Glomerular endothelial cell (primary cell): ENCODE measurements at places on chromosomes 7 and 10. TPM values are rescaled to one million over a fixed set of nuclear protein-coding genes. Genes with fewer than 3 reads are reported as not detected.

DNA sequence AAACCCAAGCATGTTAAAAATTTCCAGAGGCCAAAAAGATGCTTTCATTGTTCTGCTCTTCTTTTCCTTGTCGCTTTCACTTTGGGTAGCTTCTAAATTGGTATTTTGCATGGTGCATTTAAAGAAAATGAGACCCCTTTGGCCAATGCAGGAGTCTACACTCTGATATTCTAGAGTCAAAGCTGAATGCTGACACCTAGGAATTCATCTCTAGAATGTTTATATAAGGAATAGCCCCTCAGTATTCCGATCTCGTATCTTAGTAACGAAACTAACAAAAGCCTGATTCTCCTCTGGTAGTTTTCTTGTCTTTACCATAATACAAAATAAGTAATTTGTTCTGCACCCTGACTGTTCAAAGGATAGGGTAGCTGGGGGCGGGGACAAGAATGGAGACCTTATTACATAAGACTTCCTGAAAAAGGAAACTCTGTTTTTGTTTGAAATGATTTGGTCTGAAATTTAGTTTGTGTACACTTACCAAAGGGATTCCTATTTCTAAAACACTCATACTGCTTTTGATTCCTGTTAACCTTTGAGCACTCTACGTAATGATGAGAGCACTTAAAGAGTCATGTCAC lies 17.1 kb downstream of the IKZF1 start:
- no peak for DNase-seq

GRCh38 chr10:46106410-46107255 lies 60.6 kb upstream of the MSMB start:
- no peak for DNase-seq

DNA sequence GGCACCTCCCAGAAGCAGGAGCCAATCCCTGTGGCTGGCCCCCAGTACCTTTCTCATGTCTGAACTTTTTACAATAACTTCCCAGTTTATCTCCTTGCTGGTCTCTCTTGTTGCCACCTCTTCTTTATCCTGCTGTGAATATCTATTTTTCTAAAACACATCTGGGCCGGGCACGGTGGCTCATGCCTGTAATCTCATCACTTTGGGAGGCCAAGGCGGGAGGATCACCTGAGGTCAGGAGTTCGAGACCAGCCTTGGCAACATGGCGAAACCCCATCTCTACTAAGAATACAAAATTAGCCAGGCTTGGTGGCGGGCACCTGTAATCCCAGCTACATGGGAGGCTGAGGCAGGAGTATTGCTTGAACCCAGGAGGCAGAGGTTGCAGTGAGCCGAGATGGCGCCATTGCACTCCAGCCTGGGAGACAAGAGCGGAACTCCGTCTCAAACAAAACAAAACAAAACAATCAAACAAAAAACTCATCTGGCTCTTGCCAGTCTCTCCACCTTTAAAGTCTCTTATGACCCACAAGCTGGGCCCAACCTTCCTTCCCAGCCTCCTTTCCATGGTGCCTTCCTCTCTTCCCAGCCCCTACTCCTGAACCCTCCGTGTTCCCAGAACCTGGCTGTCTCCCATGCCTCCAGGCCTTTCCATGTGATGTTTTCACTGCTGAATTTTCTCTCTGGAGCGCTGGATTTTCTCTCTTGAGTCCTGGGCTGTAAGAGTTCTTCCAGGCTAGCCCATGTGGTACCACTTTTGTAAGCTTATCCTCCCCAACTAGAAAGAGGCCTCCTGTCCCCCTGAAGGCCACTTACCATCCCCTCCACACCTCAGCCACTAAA lies 51.3 kb downstream of the HIP1 start:
- no peak for DNase-seq

The DNAJC12 gene
- 1.9 and 2.0 TPM in 2 replicates for total RNA-seq

GRCh38 chr7:77454802-77455201 lies 38.7 kb upstream of the GSAP start:
- DNase-seq = no peak

DNA sequence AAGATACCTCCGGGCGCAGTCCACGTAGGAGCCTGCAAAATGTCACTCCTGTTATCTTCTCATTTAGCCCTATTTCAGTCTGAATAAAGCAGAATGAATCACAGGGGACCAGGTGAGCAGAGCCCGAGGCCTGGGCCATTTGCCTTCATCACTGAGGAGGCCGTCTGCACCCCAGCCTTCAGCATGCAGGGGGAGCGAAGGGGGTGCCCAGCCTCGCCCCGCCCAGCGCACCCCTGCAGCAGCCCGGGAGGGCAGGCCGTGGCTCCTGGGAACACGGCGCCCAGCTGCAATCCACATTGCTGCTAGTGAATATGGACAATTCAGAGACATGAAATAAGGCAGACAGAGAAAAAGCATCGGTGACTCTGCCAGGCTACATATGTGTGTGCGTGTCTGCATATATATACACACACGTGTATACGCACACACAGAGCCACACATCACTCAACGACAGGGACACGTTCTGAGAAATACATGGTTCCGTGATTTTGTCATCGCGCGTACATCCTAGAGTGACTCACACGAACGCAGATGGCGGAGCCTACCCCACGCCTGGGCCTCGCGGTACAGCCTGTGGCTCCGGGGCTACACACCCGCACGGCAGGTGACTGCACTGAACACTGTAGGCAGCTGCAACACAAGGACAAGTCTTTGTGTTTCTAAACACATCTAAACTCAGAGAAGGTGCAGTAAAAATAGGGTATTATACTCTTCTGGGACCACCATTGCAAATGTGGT lies 15.2 kb upstream of the ELFN1 start:
- DNase-seq = no peak

DNA sequence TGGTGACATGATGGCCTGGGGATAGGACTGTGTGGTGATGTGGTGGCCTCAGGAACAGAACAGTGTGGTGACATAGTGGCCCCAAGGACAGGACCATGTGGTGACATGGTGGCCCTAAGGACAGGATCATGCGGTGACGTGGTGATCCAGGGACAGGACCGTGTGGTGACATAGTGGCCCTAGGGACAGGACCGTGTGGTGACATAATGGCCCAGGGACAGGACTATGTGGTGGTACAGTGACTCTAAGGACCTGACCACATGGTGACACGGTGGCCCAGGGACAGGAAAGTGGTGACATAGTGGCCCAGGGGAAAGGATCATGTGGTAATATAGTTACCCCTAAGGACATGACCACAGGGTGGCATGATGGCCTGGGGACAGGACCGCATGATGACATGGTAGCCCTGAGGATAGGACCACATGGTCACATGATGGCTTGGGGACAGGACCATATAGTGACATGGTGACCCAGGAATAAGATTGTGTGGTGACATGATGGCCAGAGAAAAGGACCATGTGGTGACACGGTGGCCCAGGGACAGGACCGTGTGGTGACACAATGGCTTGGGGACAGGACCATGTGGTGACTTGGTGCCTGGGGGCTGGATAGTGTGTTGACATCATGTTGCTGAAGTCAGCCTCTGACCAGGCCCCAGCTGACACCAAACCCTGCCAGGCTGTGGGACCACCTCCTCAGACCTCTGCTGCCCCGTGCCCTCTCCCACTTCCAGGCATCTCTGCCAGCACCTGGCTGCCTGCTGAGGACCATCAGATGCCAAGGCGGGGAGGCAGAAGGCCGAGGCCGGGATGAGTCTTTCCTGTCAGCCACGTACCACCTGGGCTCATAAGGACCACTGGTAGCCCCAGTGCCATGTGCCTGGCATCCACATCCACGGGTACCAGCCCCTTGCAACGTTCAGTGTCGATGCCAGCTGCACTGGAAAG lies 99.5 kb downstream of the ADAM12 start:
- no peak for DNase-seq

GRCh38 chr7:94898340-94898739 lies 9.1 kb upstream of the PPP1R9A start:
- DNase-seq = no peak

DNA sequence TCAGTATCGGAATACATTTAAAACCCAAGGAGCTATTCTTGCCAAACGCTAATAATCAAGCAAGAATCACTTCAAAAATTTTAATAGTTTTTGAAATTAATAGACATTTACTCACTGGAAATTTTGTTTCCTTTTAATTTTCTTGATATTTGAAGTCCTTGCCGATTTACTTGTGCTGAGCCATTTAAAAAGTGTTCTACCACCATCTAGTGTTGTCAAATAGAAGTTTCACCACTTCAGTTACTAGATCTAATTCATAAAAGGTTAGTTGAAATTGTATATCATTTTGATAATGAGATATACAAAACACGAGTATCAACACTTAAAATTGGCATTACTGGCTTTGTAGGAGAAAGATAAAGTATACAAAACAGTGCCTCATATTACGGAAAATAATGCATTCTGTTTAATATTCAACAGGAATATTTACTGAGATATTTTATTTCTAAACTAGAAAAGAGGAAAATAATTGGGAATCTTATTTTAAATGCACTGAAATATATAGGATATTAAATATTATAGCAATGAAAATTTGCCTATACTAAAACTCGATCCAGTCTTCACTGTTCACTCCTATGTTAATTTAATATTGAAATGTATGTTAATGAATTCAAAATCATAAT lies 664.8 kb upstream of the SEMA3D start:
- peak; percentile 5 for DNase-seq

The HMX2 gene
- total RNA-seq = not detected in 2 replicates
